ENCODE measurements at places on chromosomes 7 and 10.

- no peak for DNase-seq
These were observed 61.7 kb upstream of the KLF6 start for GRCh38 chr10:3846736-3847135.

DNA sequence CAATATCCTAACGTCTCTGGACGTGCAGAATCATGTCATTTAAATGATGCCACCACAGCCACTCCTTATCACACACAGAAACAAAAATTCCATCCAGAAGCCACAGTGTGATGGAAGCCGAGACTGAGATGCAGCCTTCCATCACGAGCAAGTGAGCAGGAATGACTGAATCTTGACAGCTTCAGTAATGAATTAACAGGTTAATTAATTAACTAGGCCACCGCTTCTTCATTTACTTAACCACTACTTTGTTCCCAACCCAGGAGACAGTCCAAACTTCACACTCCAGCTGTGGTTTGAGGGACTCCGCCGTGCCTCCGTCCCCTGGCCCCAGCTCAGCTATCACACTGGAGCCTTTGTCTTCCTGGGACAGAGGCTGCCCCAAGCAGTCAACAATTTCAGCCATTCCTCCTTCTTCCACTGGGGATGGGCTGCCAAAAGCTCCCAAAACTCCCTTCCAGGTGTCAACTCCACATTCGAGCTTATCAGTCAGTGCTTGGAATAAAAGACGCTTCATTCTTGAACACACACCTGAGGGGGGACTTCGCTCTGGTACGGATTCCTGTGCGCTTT is 65.9 kb downstream of the FGFR2 start:
- no peak for DNase-seq

- DNase-seq = no peak
These were observed 171.8 kb upstream of the AHR start for GRCh38 chr7:17126413-17127268.

DNA sequence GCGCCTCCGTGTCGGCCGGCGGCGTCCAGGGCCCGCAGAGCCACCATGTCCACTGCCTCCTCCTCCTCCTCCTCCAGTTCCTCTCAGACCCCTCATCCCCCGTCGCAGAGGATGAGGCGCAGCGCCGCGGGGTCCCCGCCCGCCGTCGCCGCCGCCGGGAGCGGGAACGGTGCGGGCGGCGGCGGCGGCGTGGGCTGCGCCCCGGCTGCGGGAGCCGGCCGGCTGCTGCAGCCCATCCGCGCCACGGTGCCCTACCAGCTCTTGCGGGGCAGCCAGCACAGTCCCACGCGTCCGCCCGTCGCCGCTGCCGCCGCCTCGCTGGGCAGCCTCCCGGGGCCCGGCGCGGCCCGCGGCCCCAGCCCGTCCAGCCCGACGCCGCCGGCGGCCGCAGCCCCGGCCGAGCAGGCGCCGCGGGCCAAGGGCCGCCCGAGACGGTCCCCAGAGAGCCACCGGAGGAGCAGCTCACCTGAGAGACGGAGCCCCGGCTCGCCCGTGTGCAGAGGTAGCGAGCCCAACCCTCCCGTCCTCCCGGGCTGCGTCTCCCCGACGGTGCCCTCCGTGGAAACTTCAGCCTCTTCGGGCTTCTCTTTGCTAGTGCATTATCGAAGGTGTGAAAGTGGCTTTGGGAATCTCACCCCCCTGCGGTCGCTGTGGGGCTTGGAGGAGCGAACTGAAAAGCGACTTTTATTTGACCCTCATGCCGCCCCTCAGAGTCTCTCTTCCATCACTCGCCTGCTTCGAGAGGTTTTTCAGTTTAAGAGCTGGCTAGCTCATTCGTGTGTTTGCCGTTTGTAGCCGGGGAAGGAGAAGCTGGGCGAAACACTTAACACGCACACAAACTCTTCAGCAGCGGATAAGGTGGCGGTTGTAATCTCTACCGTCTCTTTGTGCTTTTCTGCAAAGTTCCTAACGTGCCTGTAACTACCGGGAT is 975 bp downstream of the GLCCI1 start:
- peak; percentile 15 for DNase-seq

- no peak for DNase-seq
These were observed 121.7 kb downstream of the FAM204A start for GRCh38 chr10:118220346-118220850.

GRCh38 chr10:104262055-104262454 is 6.9 kb upstream of the GSTO2 start:
- DNase-seq = no peak

GRCh38 chr7:19381321-19381720 is 236.1 kb upstream of the FERD3L start:
- no peak for DNase-seq

- DNase-seq = no peak
These were observed 140.3 kb downstream of the ADCY1 start for GRCh38 chr7:45714521-45714820.

GRCh38 chr7:41792120-41792519 is 89.2 kb upstream of the INHBA start:
- no peak for DNase-seq

DNA sequence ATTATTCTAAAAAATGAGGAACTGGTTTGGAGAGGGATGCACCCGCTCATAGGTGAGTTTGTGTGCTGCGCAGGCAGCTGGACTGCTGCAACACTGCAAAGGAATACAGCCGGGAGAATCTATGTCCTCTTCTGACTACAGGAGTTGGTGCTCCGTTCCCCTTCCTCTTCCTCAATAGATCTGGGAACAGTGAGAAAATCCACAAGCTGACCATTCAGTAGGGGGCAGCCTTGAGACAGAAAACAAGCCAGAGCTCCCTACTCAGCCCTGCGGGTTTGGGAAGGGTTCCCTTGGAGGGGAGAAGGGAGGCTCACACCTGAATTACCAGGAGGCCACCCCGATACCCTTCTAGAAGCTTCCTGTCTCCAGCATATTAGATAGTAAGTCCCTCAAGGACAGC is 87.3 kb upstream of the FOXI2 start:
- DNase-seq = no peak

DNA sequence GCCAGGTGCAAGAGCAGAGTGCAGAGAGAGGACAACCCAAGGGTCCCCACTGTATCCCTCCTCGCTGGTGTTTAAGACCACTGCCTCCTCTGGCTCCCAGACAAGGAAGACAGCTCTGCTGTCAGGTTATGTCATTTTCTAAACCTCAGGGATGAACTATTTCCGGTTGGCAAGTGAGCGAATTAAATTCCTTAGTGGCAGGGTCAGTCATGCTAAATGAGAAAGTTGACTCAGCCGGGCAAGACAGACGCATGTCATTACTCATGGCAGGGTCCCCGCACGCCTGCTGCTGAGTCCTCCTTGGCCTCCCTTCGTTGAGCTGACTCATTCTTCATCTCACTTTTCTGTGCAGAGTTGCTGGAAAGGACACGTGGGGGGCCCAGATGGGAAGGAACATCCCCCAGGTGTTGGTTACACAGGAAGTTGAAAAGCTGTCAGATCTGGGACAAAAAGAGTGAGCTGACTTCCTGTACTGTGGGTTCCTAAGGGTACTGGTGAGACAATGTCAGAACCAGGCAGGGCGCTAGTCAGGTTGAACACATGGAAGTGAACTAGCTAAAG is 47.1 kb upstream of the UCN3 start:
- peak; percentile 88 for DNase-seq

- no peak for DNase-seq
These were observed 62.7 kb downstream of the MAD1L1 start for GRCh38 chr7:2169923-2170575.

DNA sequence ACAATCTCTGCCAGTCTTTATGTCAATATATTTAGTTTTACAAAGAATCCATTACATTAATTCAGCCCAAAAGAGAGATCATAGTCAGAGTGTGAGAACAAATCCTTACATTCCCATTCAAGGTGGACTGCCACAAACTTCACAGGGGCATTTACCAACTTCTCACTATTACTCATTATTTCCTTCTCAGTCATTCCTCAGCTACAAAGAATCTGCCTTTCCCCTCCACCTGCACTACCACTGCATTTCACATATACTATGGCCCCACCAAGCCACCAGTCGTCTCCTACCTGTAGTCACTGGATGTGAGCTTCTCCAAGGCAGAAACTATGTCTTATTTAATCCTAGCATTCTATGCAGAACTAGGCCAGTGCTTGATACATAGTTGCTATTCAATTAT is 94.3 kb downstream of the USP6NL start:
- DNase-seq = no peak

DNA sequence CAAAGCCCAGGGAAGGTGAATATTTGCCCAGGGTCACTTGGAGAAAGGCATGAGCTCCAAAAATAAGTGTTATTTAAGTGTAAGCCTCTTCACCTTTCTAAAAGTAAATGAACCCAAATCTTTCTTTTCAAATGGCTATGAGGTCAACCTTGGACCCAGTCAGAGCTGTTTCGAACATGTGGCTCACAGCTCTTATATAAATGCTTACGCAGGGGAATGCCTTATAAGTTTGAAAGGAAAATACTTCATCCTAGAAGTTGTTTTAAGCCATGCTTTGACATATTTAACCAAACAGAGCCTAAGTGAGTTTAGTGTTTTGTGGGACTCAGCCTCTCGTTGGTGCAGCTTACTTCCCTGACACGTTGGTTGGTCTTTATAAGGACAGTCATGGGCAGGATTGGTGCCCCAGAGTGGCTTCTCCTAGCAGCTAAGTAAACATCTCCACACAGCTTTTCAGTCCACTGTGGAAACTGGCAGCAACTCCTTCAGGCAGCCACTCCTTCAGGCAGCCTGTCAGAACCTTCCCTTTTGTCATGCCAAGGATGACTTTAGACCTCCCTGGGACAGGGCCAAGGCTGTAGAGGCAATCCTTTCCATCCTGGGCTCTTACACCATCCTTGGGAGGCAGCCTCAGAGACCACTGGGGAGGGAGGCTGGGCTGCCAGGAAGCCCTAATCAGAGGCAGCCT is 43.6 kb downstream of the MINDY4 start:
- DNase-seq = no peak

- DNase-seq = no peak
These were observed 70.1 kb downstream of the GLRX3 start for GRCh38 chr10:130206216-130206737.

DNA sequence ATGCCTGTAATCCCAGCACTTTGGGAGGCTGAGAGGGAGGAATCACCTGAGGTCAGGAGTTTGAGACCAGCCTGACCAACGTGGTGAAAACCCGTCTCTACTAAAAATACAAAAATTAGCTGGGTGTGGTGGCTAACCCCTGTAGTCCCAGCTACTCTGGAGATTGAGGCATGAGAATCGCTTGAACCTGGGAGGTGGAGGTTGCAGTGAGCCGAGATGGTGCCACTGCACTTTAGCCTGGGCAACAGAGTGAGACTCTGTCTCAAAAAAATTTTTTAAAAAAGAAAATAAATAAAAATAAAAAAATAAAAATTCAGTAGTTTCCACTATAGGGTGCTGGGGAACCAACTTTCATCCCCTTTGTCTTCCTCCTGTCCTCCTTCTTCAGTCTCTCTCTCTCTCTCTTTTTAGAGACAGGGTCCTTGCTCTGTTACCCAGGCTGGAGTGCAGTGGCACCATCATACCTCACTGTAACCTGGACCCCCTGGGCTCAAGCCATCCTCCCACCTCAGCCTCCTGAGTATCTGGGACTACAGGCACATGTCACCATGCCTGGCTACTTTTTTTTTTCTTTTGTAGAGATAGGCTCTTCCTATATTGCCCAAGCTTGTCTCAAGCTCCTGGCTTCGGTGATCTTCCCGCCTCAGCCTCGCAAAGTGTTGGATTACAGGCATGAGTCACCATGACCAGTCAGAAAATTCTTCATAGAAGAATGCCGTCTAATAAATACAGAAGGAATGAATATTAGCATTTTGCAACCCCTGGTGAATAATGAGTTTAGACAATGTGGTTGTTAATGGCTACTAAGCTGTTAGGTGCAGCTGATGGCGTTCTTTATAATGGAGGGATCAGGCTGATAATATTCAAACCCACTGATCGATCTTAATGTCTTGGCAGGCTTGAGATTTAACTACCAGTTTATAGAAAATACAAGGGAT is 20.6 kb downstream of the RBM20 start:
- DNase-seq = peak; percentile 91

DNA sequence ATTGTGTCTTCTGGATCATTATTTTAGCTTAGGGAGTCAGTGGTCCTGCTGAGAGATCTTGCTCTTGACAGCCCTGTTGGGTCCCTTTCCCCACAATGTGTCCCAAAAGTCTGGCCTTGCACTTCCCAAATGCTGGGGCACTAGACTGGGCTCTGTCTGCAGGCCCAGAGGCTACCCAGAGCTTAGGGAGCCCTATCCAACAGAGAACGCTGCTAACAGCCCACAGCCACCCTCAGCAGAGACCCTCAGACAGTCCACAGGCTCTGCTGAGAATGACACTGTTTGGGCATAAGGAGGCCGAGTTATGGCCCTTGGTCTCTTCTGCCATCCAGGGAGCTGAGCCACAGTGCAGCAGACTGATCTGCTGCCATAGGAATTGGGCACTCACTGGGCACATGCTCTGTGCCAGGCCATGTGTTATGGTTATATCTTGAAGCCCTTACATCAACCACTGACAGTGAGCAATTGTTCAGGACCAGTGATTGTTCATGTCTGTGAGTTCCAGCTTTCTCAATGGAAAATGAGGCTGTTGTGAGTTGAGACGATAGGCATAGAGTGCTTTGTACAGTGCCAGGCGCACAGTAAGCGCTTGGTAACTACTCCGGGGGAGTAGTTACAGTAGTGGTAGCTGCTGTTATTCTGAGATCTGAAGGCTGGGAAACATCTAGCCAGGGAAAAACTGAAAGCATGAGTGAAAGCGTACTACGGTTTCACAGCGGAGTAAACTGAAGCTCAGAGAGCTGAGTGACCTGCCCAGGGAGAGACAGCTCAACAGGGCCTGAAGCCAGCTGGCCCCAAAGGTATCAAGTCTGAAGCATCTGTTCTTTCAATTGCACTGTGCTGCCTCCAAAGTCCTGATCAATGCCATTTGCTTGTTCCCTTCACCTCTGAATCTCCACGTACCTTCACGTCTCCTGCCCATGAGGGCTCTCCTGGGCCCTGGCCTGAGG is 77.6 kb upstream of the PRLHR start:
- DNase-seq = no peak

DNA sequence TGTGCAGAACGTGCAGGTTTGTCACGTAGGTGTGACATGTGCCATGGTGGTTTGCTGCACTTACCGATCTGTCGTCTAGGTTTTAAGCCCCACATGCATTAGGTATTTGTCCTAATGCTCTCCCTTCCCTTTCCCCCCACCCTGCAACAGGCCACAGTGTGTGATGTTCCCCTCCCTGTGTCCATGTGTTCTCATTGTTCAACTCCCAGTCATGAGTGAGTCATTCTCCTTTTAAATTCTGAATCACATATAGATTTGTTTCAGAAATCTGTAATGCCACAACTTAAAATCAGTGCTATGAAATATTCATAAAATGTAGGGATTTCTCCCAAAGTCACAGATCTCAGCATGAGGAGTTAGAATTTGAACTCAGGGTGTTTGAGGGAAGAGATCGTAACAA is 552.5 kb upstream of the MBL2 start:
- peak; percentile 70 for DNase-seq

Measured in fibroblast of upper back skin (primary cell).